ENCODE measurements at places on chromosomes 6 and 20.

- DNase-seq: no peak
These were observed 149.5 kb upstream of the SLC22A16 start for GRCh38 chr6:110625883-110626282.

DNA sequence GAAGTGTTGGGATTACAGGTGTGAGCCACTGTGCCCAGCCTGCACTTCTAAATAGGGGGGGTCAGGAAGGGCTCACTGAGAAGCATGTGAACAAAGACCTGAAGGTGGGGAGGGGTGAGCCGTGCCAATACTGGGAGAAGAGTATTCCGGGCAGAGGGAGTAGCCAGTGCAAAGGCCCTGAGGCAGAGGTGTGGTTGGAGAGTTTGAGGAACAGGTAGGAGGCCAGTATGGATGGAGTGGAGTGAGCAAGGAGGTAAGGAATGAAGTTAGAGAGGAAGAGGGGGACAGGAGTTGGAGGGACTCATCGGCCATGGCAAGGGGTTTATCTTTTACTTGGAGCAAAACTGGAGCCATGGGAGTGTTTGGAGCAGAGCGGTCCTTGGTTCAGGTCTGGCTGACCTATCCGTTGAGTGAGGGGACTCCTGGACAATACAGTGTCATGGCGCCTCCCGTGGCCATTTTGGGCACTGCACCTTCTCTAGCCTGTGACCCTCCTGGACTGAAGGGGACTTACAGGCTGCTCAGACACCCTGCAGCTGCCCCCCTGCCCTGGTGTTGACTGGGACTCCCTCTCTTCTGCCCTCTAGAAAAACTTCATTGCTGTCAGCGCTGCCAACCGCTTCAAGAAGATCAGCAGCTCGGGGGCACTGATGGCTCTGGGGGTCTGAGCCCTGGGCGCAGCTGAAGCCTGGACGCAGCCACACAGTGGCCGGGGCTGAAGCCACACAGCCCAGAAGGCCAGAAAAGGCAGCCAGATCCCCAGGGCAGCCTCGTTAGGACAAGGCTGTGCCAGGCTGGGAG is 12.1 kb downstream of the FOXS1 start:
- no peak for DNase-seq

DNA sequence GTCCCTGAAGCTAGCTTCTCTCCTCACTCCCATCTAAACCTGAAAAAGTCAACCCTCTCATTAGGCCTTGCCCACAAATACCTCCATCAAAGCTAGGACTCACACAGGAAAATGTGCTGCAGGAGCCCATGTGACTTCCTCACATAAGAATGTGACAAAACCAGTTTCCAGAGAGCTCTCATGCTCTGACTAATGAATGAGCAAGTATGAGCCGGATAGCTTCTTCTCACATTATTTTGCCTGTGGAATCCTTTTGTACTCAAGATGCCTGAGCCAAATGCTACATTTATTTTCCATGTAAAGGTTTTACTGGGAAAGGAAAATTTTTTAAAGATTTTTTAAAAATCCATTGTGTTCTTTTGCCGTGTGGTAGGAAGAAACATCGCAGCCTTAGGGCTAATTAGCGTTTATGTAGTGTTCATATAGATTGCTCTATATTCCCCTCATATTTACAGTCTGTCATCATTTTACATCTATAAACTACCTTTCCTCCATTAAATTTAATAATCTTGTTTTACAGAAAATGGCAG is 68.6 kb upstream of the CCN6 start:
- no peak for DNase-seq

DNA sequence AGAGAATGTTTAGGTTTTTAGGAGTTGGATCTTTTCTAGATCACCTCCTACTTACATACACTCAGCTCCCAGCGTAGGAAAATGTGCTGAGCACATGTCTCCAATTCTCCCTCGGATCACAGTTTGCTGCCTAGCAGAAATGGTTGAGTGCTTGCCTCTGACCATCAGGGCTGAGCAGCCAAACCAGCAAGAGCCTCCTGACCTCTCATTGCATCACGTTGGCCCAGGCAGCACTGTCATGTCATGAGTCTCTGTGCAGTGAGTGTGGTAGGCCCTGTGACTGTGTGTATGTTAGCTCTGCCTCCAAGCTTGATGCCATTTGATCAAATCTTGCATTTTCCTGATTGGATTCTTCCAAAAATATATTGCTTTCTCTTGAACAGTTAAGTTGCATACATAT is 112.0 kb downstream of the LRRC1 start:
- DNase-seq: no peak

GRCh38 chr6:148388521-148388920 is 45.9 kb downstream of the SASH1 start:
- no peak for DNase-seq

DNA sequence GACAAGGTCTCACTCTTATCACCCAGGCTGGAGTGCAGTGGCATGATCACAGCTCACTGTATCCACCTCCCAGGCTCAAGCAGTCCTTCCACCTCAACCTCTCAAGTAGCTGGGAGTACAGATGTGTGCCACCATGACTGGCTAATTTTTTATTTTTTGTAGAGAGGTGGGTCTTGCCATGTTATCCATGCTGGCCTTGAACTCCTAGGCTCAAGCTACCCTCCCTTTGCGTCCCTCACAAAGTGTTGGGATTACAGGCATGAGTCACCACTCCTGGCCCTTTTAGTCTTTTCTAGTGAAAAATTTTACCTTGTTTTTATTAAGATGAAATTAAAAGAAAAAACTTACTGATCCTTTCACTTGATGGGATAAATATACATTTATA is 17.2 kb downstream of the CDC5L start:
- DNase-seq: no peak

DNA sequence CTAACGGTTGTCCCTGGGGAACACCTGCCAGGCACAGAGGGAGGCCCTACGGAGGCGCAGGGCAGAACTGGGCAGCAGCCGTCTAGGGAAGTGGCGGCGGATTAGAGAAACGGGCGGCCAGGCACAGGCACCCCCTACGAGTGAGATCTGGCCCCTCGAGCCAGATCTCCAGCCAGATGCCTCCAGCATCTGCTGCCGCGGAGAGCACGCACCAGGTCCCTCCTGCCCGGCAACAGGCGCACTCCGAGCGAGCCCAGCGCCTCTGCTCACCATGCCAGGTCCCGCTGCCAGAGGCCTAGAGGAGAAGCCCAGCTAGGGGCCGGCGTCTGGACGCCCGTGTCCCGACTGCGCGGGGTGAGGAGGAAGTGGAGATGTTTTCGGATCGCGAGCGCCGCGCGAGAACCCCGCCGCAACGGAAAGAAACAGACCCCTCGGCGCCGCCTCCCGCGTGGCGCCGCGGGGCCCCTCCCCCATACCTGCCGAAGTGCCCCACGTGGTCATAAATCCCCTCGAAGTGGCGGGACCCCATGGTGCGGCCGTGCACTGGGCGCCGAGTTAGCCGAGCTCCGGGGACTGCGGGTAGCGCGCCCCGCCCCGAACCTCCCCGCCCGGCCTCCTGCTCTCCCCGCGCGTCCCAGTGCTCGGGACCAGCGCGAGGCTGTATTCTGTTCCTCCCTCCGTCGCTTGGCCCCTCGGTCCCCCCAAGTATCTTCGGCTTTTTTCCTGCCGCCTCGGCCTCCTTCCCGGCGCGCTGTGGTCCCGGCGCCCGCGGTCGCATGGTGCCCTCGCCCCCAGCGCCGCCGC is at the start of gene SLC22A16:
Gene SLC22A16, minus strand, starts transcription at position 568 of the 804 bp plus-strand sequence. Its CDS starts 39 bp downstream, at position 529.
- no peak for DNase-seq

- DNase-seq: no peak
These were observed 483.5 kb downstream of the PRKN start for GRCh38 chr6:162244031-162244430.

DNA sequence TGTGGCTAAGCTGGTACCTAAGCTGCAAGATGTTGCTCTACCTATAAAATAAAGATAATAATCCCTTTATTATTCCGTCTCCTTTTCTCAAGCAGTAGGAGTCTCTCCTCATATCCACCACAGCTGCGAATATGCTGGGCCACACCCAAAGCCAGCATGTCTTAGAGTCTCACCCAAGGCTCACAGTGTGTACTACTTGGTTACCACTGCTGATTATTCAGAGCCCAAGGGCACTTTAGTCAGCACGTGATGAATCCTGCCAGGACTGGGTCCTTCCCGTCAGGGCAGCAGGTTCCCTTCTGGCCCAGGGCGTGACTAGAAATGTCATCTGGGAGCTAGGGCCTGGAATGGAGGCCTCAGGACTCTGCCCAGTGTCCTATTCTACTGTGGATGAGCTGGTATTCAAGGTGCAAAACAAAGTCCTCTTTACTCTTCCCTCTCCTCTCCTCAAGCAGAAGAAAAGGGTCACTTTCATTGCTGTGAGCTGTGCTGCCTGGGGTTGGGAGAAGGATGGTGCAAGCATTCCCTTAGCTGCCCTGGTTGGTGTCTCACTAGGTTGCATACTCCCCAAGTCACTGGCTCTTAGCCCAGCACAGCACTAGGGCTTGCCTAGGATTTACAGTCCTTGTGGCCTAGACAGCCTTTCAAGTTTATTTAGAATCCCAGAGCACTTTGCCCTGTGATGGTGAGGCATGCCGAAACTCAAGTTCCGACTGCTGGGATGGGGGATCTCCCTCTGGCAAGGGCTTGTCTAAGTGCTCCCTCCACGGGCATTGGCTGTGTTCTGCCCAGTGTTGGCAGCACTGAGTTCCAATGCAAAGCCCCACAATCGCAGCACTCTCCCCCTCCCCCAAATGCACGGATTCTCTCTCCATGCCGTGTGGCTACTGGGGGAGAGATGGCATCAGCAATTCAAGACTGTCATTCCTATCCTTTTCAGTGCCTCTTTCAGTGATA is 320.2 kb downstream of the BTBD9 start:
- DNase-seq: no peak

DNA sequence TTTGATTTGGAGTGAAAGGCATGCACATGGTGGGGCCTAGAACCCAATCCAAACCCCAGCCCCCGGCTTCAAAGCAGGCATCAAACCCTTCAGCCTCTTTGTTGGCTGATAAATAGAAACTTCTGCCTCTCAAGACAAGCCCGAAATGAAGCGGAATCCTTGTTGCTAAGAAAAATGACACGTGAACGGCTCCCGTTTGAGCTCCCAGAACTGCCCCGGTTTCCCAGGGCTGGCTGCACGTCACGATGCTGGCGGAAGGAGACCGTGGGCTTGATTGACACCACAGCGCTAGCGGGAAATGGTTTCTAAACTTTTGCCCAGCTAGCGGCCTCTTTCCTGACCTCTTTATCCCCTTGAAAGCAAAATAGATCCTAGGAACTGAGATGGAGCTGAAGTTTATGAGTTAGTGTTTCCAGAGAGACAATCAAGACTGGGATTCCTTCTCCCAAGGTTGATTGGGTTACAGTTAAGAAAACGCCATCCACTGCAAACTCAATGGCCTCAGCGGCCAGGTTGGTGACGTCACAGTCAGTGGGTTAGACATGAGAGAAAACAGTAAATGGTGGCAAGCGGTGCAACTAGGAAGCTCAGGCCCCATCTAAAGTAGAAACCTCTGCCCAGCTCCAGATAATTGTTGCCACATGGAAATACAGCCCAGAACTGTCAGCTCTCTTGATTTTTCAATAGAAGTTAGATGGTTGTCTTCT is 117.0 kb downstream of the ANKRD60 start:
- DNase-seq: no peak

- DNase-seq: no peak
These were observed 49.8 kb upstream of the FANCE start for GRCh38 chr6:35402136-35402855.

DNA sequence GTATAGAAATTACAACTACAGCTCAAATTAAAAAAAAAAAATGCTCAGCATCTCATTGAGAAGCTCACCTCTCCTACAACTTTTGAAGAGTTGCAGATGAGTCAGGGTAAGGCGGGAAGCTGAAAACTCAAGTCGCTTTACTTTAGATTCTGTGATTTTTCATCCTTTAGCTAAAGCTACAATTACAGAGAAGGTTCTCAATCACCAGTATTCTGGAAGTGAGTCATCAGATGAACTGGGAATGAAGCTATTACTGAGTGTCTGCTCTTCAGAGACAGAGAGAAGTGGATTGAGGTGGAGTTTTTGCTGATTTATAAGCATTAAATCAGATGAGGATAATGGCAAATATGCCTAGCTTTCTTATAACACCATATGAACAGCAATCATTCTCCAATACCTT is 91.9 kb downstream of the TFAP2A start:
- DNase-seq: no peak

DNA sequence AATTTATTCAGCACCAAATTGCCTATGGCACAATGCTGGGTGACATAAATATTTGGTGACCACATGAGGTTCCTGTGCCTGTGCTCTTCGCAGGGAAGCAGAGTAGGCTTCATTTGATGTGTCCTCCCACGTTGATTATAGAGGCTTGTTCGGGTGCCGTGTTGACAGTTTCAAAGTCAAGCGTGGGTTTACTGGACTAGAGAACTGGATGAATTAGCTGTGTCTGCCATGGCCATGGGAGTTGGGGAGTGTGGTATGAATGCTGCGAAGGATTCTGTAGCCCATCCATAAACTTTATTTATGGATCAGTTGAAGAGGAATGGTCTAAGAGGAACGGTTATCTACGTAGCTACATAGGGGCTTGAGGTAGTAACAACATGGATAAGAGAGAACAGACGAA is 11.0 kb downstream of the CD109 start:
- no peak for DNase-seq

- DNase-seq: no peak
These were observed 192.2 kb downstream of the TPBG start for GRCh38 chr6:82555801-82556200.

GRCh38 chr20:41213150-41213820 is 75.9 kb downstream of the PLCG1 start:
- DNase-seq: no peak

GRCh38 chr6:33277663-33278391 is 904 bp downstream of the B3GALT4 start:
- no peak for DNase-seq

GRCh38 chr6:47495954-47496545 is 18.5 kb downstream of the CD2AP start:
- no peak for DNase-seq

DNA sequence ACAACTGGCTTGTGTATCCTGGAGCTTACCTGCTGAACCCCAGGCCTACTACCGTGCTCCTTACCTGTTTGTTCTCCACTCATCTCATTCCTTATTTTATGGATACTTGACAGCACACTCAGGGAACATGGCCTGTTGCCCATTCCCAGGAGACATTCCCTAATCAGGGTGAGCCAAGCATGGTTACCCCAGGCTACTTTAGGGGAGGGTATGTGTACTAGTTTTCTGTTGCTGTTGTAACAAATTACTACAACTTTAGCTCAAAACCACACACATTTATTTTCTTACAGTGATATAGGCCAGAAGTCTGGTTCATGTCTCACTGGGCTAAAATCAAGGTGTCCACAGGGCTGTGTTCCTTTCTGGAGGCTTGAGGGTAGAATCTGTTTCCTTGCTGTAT is 15.0 kb upstream of the TRAM2 start:
- no peak for DNase-seq

DNA sequence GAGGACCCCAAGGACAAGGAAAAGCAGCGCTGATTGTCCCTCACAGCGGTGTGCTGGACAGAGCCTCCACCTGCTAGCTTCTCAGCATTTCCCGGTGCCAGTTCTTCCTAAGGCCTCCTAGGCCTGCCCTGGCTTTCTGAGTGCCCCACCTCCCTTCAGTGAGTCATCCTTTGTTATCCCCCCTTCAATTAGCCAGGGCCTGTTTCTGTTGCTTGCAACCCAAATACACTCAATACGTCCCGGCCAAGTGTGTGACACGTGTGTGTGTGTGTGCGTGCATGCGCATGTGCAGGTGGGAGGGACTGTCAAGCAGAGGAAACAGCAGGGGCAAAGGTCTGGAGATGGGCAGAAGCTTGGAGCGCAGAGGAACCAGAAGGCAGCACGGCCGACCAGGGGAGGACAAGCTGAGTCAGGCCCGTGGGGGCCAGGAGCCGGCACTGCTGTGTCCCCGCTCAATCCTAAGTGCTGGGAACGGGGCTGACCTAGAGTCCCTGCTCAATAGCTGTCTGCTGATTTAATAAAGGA is 159.8 kb downstream of the PREX1 start:
- DNase-seq: no peak

- no peak for DNase-seq
These were observed 10.4 kb upstream of the ZNFX1 start for GRCh38 chr20:49288250-49288751.
